ENCODE measurements at places on chromosomes 5 and 9. TPM values are rescaled to one million over a fixed set of nuclear protein-coding genes. Genes with fewer than 3 reads are reported as not detected.

SLC23A1 gene
- total RNA-seq = not detected

LCN12 gene
- total RNA-seq = not detected

NUP214 gene
- total RNA-seq = 42.5 TPM

PCDHGB1 gene
- total RNA-seq = 1.0 TPM

MLANA gene
- not detected for total RNA-seq

CCDC192 gene
- total RNA-seq = not detected

Data from mammary epithelial cell (primary cell).